ENCODE measurements at places on chromosomes 4 and X. TPM values are rescaled to one million over a fixed set of nuclear protein-coding genes. Genes with fewer than 3 reads are reported as not detected.

DNA sequence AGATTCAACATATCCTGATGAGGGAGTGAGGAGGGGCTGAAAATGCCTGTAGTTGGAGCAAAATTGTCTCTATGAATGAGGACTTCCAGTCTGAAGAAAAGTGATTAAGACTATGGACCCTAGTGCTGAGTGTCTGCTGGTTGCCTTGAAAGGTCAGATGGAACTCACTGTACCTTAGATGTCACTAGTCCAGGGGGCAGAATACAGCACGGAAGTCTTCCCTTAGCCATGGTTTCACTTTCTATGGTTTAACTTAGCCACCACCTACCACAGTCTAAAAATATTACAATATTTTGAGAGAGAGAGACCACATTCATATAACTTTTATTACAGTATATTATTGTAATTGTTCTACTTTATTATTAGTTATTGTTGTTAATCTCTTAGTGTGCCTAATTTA, 223.1 kb downstream of the FMR1NB start:
- DNase-seq: no peak

DNA sequence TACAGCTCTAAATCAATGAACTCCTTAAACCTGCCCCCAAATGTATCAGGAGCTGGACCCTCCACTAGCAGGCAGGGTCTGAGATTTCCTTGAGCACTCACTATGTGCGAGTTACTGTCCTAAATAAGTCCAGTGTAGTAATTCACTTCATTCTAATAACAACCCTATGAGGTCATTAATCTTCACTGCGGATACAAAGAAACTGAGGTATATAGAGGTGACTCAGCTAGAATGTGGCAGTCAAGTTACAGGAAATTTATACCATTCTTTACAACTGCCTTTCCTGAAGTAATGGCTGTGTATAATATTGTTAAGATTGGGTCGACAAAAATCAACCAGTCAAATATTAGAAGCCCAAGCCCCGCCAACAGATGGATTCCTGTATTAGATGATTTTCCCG, 473.9 kb upstream of the FTHL17 start:
- no peak for DNase-seq

SHROOM2 gene
- not detected for total RNA-seq

GRCh38 chr4:179195887-179196286, 1753.7 kb upstream of the AGA start:
- DNase-seq: no peak

- DNase-seq: no peak
Measured at GRCh38 chr4:13984991-13985800, 357.7 kb upstream of the BOD1L1 start.

- no peak for DNase-seq
Measured at GRCh38 chr4:166274136-166274761, 401.2 kb downstream of the TLL1 start.

PAQR3 gene
- total RNA-seq: 15.2 TPM

GRCh38 chr4:149552601-149553000, 263.0 kb downstream of the IQCM start:
- DNase-seq: no peak

DNA sequence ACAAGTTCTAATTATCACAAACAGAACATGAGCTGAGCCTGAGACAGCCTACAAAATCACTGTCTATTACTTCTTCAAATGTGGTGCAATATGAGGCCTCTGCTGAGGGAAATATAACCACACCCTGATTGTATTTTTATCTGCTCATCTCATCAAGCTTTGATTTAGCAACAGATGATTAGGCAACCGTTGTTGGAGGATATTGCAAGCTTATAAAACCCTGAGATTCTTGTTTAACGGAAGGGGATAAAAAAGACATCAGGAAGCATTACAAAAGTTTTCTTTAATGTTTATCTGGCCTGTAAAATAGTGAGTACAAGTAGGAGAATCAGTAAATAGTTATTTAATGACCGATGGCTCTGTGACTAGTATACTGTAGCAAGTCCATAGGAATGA, 108.5 kb downstream of the ZNF330 start:
- DNase-seq: no peak

FAM184B gene
- not detected for total RNA-seq

DNA sequence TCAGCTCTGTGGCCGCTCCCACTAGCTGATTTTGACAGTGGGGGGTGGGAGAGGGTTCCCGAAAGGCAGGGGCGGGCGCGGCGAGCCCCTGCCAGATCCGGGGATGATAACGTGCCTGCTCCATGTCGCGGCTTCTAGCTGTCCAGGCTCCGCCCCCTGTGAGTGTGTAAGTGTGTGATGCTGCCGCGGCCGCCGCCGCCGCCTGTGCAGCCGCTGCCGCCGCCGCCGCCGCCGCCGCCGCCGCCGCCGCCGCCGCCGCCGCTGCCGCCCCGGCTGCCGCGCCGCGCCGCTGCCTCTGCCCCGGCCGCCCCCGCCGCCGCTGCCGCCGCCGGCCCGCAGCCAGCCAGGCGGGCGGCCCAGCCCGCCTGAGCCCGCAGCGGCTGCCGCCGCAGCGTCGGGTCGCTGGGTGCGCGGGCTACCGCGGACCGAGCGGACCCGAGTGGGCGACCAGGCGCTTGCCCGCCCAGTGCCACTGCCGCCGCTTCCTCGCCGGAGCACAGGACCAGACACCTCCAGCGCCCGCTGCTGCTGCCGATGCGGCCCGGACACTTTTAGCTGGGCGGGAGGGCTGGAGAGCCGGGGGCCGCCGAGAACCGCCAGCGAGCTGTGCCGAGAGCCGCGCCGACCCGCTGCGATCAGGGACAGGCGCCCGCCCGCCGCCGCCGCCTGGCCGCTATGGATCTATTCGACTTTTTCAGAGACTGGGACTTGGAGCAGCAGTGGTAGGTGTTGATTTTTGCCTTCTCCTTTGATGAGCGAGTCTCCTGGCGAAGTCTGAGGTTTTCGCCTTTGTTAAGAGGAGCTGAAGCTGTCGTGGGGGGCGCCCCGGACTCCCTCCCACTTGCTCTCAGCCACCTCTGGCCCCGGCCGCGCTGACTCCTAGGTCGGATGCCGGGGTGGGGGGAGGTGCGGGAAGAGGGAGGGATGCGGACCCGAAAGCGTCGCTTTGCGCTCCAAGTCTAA, at the start of gene AFF2:
AFF2 (plus strand) TSS at position 195 of the 963 bp plus-strand sequence; CDS start at position 676, 481 bp downstream.
- peak; percentile 52 for DNase-seq

IGFBP7 gene
- total RNA-seq: 0.28 TPM

- DNase-seq: no peak
Measured at GRCh38 chr4:175281894-175282293, 363.7 kb downstream of the ADAM29 start.

TRPC5OS gene
- not detected for total RNA-seq

- no peak for DNase-seq
Measured at GRCh38 chr4:123488916-123489315, 92.3 kb downstream of the SPRY1 start.

PPP1R2C gene
- not detected for total RNA-seq

GRCh38 chr4:85039526-85039925, 73.0 kb upstream of the WDFY3 start:
- DNase-seq: no peak

GRCh38 chrX:153379971-153380581, 21.1 kb downstream of the PNMA6E start:
- DNase-seq: no peak

DNA sequence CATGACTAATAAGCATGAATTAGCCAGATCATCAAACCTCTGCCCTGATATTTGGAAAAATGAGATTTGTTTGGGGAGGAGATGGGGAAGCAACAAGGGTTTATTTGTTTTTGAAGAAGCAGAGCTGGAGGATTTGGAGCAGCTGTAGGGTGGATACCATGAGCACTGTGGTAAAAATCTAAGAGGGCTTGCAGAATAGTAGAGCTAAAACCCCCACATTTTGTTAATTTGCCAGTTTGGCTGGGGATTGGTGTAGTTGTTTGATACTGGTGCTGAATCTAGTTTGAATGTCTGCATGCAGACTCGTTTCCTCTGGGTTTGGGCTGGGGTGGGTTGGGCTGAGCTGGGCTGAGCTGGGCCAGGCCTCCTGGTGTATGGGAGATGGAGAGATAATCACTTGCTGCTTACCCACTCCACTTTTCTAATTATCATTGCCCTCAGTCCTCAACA, 43.7 kb downstream of the SMAD1 start:
- no peak for DNase-seq

- DNase-seq: no peak
Measured at GRCh38 chr4:109046471-109047201, 255.8 kb downstream of the COL25A1 start.

GRCh38 chrX:3577551-3577950, 135.9 kb downstream of the PRKX start:
- no peak for DNase-seq

MAP9 gene
- total RNA-seq: 6.3 TPM

EPHA5 gene
- not detected for total RNA-seq

DNA sequence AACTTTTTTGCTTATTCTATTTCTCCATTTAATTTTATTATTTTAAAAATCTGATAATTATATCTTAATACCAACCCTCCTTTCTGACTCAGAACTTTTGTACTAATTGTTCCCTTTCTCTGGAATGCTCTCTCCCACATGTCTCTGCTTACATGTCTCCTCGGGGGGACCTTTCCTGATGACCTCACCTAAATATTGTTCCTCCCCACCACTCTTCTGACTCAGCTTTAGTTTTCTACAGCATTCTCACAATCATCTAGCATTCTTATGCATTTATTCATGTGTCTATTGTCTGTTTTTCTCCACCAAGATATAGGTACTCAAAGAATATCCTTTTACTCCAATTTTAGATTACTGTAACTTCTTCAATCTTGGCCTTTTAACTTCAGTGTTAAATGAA, 128.7 kb downstream of the MSL3 start:
- no peak for DNase-seq

REELD1 gene
- total RNA-seq: 0.28 TPM

- no peak for DNase-seq
Measured at GRCh38 chrX:27883468-27884092, 75.8 kb downstream of the MAGEB10 start.

DNA sequence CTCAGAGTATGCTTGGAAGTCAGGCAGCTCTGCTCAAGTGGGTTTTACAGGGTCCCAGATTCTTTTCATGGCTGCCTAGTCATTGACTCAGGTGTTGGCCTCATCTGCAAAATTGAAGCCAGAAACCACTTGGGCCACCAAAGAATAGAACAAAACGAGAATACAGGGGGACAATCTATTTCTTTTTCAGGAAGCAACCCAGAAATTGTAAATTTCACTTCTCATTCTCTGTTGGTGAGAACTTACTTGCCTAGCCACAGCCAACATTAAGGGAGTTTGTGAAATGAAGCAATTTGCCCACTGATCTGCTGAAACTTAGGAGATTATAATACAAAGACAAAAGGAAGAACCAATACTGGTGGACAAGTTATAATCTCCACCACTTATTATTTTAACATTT, 8.6 kb upstream of the TKTL2 start:
- no peak for DNase-seq

DNA sequence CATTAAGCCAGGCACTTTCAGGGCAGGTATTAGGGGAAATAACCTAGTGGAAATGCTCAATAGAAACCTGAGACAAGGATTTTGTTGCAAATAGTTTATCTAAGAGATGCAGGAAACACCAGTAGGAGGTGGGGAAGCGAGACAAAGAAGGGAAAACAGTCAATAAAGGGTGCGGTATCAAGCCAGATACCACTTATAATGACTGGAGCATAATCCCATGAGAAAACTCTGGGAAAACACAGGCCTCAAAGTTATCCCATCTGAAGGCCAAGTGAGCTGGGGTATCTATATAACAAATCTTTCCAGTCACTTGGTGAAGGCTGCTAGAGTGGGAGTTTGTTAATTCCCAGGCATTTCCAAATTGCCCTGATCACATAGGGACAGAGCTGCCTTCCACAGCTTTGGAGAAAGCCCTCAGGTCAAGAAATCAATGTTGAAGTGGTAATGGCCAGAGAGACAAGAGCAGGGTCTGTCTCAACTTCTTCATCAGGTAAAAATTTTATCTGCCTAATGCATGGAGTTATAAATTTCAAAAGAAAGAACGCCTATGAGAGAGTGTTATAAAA, 9.8 kb upstream of the HMGB2 start:
- DNase-seq: no peak

GRCh38 chr4:110155654-110156053, 42.8 kb downstream of the ELOVL6 start:
- no peak for DNase-seq

- no peak for DNase-seq
Measured at GRCh38 chr4:100876546-100876945, 358.7 kb upstream of the EMCN start.

DNA sequence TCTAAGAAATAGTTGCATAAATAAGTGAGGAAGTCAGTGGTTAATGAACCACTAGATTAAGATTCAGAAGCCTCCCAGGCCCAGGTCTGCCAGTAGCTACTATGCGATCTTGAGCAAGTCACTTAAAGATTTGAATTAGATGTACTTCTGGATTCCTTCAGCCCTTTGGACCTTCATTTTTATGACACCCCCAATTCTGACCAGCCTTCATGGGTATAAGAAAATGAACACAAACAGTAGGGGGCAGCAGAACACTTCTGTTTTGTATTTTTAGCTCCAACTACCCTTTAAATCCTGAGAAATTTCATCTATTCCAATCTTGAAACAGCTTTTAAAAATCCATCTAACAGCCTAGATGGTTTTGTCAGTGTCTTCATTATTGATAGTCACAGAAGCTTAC, 19.0 kb downstream of the TMEM47 start:
- DNase-seq: no peak

SLC25A6 gene
- 241 TPM for total RNA-seq

DNA sequence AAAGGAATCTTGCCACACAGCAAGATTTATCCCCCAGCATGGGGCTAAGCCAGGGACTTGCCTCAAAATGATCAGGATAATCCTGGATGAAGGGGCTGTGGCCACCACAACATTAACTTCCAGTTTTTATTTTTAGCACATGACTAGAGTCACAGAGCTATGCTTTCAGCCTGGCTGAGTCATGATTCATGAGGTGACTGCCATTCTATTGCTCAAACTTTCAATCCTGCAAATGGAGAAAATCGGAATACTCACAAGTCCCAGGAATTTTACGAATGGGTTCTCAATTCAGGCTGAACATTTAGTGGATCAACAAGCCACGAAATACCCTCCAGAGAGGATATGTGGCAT, 70.7 kb upstream of the HPGD start:
- DNase-seq: no peak

All from activated naive CD8-positive, alpha-beta T cell treated with anti-CD3 and anti-CD28 coated beads, Interleukin-2, amount 10 ng/mL, durations not matched to agents 7 days and 5 days (primary cell).